ENCODE measurements at places on chromosomes 6 and 20.

DNA sequence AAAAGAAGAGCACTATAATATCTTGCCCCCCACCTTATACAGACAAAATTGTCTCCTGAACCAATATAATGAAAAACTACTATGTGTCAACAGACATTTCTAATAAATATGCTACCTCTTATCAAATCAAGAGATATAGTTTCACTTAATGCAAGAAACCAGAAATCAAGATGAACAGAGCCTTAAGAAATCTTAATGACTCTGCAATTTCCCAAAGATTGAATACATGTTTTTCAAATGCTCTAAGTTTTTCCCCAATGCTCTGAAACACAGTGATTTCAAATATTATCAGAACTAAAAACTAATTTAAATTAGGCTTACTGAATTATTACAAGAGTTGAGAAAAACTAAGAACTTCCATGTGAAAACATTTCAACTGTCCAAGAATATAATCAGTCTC is 13.3 kb downstream of the SUPT3H start:
- no peak for DNase-seq

- DNase-seq = no peak
These were observed 76.8 kb downstream of the PTPRK start for GRCh38 chr6:128443553-128443952.

DNA sequence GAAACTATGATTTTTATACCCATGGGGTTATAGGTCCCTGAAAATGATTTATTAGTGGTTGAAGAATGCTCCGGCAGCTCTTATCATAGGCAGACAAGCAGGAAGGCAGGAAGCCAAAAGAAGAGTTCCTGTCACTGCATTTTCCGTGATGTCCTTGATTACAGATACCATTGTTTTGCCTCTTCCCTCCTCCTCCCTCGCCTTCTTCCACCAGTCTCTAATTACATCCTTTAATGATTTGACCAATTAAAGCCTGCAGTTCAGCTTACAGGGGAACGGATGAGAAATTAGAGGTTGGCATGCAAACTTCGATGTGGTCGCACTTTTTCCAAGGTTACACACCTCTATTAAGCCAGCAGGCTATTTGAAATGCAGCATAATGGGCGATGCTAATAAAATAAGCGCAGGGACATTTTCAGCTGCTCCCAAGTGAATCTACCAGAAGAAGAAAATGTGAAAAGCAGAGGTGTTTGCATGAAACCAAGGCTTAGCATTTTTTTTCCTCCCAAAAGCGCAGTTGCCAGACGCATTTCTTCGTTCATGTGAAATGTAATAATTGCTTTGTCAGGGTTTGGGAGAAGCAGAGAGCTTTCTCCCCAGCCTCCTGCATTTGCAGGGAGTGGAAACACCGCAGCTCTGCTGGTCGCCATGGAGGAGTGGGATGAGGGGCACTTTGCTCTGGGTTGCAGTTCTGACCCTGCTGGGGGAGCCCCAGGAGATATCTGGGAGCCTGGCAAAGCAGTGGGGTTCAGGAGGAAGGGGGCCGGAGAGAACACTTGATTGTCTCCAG is 6.0 kb downstream of the NOX3 start:
- DNase-seq = no peak

- DNase-seq = no peak
These were observed 6.0 kb upstream of the RIPPLY2 start for GRCh38 chr6:83847179-83847578.

DNA sequence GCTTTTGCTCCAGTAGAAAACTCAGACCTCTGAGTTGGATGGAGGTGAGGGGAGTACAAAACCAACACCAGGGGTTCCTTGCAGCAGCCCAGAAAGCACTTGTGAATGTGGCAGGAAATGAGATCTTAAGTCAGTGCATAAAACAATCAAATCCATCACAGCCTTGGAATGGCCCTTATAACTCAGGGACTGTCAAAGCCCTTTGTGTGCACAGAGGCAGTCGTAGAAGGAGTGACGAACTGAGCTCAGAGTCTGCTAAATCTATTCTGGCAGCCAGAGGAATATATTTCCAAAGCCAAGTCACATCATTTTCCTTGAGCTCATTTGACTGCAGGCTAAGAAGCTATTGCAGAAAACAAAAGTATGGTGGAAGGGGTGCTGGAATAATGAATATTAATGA is 676.6 kb downstream of the DHX35 start:
- no peak for DNase-seq

DNA sequence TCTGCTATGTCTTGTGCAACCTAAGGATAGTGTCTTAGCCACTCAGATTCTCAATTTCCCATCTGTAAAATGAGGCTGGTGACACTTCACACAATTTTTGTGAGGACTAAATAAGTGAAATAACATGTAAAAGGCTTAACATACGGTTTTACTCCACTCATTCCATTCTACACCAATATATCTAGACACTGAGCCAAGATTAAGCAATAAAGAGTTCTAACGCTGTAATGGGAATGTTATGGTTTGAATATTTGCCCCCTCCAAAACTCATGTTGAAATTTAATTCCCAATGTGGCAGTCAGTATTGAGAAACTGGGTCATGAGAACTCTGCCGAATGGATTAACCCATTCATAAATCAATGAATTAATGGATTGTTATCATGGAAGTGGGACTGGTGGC is 301.0 kb downstream of the HACE1 start:
- no peak for DNase-seq

DNA sequence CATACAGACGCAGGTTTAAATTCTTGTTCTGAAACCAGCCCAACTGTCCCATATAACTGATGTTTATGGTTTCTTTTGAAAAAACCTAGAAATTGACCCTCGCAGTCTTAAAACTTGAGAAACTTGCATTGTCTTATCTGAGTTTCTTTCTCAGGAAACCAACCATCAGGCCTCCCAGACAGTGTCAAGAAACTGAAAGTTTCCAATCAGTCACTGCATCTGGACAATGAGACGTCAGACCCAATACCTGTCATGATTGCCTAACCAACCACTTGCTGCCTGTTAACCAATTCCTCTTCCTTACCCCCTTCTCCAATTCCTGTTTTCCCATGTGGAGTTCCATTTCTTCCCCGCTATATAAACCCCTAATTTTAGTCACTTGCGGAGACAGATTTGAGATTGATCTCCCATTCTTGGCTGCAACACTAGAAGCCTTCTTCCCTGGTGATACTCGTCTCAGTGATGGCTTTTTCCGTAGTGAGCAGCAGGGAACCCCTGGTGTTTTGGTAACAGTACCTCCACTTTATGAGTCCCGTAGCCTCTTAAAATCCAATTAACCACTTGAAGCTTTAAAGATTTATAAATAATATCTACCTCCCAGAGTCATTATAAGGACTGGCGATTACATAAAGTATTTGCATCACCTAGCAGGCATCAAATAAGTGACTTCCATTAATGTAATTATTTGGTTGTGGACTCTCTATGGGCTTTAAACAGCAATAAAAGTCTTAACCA is 49.3 kb downstream of the GPR63 start:
- DNase-seq = no peak

DNA sequence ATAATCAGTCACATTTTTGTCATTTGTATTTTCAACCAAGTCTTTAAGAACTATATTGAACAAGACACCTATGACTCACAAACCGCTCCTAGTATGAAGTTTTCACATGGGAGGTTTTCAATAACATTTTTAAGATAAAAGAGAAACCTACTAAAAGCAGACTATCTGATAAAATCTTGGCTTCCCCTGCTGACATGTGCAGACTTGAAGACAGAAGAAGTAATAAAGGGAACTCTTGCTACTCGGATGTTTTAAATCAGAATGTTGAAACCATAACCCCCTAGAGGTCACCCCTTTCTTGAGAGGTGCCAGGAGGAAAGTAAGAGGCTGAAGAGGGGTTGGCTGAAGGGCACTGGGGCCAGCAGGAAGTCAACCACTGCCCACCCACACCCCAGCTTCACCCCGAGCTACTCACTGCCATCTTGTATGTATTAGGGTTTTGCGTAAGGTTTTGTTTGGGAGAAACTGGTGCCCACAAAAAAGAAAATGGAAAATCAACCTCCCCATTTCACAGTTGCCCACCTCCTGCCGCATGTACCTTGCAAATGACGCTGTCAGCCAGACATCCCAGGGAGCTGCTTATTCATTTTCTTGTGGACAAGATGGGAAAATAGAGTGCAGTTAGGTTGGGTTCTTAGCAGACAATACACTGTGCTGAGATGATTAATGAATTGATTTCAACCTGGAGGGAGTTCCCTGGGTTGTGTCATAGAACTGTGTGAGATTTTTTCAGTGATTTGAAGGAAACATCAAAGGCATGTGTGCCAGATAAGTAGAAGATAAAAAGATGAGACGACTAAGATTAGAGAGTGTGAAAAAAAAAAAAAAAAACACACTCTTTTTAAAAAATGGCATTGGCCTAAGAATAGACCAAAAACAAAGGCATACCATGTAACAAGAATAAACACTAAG is 83.2 kb upstream of the TAB2 start:
- DNase-seq = peak; percentile 67
